ENCODE measurements at places on chromosomes 1 and 21. TPM values are rescaled to one million over a fixed set of nuclear protein-coding genes. Genes with fewer than 3 reads are reported as not detected.

The C1QA gene
- 50.6 TPM for total RNA-seq

The THEMIS2 gene
- 4.7 TPM for total RNA-seq

The LPAR3 gene
- under 0.01 TPM for total RNA-seq

The KIF21B gene
- total RNA-seq: 1.0 TPM

The CHI3L2 gene
- total RNA-seq: 1.0 TPM

The KMO gene
- total RNA-seq: 0.52 TPM

The S100A7A gene
- not detected for total RNA-seq

The DCDC2B gene
- total RNA-seq: not detected

The LYPD8 gene
- total RNA-seq: not detected

The SPRR1A gene
- total RNA-seq: not detected

The ITGB2 gene
- total RNA-seq: 19.8 TPM

The KCNT2 gene
- 8.9 TPM for total RNA-seq

The EXTL1 gene
- 0.52 TPM for total RNA-seq

The RGSL1 gene
- total RNA-seq: not detected

The PLPPR5 gene
- total RNA-seq: 1.6 TPM

The UTP11 gene
- 61.1 TPM for total RNA-seq

The CXADR gene
- 0.52 TPM for total RNA-seq

The TMEM82 gene
- not detected for total RNA-seq

Measured in skeletal muscle tissue (tissue), 5 donors.